ENCODE measurements at places on chromosomes 4 and X. TPM values are rescaled to one million over a fixed set of nuclear protein-coding genes. Genes with fewer than 3 reads are reported as not detected.

CHRDL1 gene
- total RNA-seq = 22.6 TPM

NPY2R gene
- 1.3 TPM for total RNA-seq

TDO2 gene
- 3.9 TPM for total RNA-seq

RS1 gene
- not detected for total RNA-seq

INTU gene
- total RNA-seq = 33.6 TPM

CYTL1 gene
- total RNA-seq = 24.2 TPM

DMP1 gene
- total RNA-seq = not detected

GUCY1A1 gene
- total RNA-seq = 104 TPM

- DNase-seq = no peak
Measured at GRCh38 chr4:41598580-41598979, 60.6 kb downstream of the LIMCH1 start.

DNA sequence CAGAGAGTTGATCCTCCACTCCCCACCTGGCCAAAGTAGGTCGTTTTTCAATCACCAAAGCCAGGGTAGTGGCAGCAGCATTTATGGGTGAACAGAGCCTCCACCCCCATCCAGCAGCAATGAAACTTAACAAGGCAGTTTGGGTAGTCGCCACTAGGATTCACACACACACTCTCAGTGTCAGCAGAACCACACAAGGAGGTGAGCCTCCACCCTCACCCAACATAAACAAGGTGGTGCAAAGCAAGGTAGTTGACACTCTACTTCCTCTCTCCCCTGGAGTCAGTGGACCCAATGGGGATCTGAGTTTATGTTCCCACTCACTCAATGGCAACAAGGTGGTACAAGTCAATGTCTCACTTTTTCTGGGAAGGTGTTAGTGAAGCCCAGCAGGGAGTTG is 50.4 kb upstream of the CCDC149 start:
- DNase-seq = no peak

- DNase-seq = no peak
Measured at GRCh38 chr4:2961421-2961810, 1.8 kb downstream of the NOP14 start.

GRCh38 chr4:16443504-16444088 is 217.3 kb upstream of the TAPT1 start:
- no peak for DNase-seq

GRCh38 chrX:1463581-1463980 is 10.9 kb upstream of the ASMTL start:
- no peak for DNase-seq

GRCh38 chr4:80071604-80072227 is 1.3 kb downstream of the ANTXR2 start:
- DNase-seq = no peak

DNA sequence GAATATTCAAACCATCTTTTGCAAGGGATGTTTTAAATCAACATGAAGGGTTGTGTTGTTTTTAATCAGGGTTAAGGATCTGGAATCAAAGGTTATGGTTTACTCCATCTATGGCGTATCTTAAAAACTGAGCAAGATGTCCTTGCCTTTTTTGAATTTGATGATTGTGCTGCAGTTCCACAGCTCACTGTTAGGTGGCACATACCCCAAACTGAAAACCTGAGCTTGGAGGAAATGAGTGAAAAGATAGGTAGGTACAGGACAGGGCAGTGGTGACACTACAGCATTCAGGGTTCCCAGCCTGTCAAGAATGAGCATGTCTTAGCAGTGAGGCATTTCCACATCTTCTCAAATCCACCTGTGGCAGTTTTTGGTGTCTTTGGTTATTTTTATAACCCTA is 13.1 kb upstream of the EOLA1 start:
- no peak for DNase-seq

DNA sequence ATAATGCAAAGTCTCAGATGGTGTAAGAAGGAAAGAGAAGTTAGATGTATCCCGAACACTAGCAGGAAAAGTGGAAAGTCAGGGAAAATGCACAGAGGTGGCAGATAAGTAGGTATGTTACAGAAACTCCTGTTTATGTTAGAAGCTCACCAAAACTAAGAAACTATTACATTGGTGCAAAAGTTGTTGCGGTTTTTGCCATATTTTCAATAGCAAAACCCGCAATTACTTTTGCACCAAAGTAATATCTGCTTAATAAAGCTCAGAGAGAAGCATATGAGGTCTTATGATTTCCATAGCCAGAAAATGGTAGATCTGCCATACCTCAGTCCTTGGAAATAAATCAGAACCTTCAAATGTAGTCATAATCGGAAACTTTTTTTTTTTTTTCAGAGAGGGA is 1035.6 kb downstream of the PCDH7 start:
- DNase-seq = no peak

GRCh38 chr4:2829321-2829932 is 14.2 kb upstream of the ADD1 start:
- DNase-seq = no peak

DNA sequence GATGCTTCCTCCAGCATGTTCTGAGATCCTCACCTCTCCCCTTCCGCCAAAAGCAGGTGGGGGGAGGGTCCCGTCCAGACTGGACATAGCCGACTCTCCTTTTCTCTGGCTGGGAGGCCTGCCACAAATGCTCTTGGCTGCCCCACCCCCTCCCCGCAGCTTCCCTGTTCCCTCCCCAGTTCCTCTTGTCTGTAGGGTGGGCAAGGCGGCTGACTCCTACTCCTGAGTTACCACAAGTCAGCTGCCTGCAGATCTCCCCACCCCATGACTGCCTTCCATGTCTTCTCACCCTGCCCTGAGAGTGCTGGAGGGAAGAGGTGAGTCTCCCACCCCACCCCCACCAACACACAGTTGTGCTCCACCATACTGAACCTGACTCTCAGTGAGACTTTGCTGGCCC is 2.9 kb downstream of the ATP6AP1 start:
- DNase-seq = no peak

GRCh38 chr4:2798399-2799223 is 5.7 kb downstream of the SH3BP2 start:
- no peak for DNase-seq

DNA sequence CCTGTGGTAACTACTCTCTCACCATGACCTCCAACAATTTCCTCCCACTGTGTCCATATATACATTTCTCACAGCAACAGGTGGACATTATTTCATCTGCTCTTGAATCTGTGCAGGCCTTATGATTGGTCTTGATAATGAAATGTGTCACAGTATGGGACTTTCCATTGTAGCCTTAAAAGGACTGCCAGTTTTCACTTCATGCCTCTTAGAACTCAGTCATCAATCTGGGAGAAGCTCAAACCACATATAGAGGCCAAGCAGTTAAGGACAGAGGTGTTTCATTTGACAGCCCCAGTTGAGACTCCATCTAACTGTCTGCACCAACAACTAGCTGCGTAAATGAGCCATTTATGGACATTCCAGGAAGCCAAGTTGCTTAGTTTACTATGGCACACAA is 1534.8 kb downstream of the ARAP2 start:
- no peak for DNase-seq
